ENCODE measurements at places on chromosomes 7 and 10.

GRCh38 chr10:70355051-70356021 is 27.1 kb downstream of the LRRC20 start:
- no peak for DNase-seq

DNA sequence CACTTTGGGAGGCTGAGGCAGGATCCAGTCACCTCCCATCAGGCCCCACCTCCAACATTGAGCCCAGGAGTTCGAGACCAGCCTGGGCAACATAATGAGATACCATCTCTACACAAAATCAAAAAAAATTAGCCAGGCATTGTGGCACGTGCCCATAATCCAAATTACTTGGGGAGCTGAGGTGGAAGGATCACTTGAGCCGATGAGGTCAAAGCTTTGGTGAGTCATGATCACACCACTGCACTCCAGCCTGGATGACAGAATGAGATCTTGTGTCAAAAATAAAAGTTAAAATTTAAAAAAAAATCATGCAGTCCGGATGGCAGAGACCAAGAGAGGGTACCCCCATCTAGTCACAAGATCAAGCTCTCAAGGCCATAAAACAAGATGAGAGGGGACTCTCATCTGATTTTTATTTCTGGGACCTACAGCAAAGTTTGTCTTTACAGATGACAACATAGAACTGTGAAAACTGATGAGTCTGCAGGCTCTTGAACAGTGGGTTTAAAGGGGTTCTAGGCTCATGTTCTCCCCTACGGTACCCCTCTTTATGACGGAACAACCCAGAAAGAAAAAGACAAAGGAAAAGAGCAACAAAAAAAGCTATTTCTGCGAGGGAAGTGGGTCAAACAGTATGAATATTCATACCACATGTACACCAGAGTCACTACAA is 28.9 kb upstream of the CREB3L2 start:
- no peak for DNase-seq

- no peak for DNase-seq
These were observed 197.5 kb upstream of the CSTF2T start for GRCh38 chr10:51896849-51897248.

DNA sequence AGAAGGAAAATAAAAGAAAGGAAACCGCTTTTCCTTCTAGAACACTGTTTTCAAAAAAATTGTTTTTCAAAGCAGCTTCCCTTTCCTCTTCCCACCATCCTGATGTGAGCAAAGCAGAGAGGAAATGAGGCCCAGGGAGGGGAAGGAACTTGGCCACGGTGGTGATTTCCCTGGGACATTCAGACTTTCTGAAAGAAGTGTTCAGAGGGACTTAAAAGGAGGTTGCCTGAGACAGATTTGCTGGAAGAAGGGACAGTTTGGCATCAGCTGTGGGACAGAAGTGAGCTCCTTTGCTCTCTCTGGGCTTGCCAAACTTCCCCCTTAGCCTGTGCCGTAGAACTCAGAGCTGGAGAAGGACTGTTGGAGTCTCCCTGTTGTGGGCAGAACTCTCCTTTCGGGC is 30.3 kb downstream of the ADCYAP1R1 start:
- no peak for DNase-seq

DNA sequence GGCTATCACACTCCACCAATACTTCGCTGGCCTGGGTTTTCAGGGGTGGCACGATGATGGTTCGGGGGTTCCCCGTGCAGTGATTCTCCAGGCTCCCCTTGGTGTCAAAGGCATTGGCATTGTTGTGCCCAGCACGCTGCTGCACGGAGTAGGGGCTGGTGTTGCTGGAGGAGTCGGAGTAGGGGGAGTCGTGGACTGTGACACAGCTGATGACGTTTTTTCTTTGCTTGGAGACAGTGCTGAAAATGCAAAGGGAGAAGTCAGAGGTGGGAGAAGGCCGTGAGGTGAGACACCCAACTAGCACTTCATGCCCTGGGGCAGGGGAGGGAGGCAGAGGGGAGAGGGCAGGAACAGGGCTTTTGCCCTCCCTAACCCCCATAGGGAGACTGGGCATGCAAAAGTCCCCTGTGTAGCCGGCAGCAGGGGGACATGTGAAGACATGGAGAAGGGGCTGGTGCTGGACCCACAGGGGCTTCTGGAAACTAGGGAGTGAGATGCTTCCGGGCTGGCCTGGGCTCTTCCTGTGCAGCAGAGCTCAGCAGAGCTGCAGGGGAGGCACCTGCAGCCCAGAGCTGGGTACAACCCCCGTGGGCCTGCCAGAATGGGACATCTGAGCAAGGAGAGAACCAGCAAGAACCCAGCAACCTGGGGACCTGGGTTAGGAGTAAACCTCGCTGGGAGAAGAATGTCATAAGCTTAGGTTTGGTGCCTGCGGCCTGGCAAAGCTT is 60.5 kb downstream of the CLEC2L start:
- DNase-seq = no peak

DNA sequence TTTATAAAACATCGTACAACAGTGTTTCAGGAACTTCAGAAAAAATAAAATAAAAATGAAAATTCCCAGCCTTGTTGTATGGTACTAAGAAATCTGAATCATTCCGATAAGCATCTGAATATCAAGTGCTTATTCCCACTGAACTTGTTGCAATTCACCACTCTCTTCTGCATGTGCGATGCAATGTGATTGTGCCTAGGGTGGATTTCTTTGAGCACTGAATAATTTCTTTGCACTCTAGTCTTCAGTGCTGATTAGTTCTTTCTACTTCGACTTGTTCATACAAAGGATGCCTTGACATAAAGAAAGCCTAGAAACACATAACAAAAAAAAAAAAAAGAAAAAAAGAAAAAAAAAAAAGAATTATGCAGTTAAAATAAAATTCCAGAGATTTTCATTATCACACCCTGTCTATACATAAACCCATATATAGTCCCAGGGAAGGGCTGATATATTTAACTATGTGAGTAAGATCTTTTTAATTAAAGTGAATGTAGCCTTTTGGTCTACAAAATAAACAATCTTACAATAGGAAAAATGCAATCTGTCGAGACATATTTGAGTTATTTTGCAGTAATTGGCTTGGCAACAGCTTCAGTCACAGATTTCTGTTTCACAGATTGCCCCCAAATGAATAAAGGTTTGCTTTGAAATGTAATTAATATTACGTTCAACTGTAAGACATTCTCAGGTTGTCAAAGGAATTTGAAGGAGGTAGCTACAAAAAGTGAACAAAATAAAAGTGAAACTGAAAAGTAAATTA is 1118.9 kb upstream of the CELF2 start:
- no peak for DNase-seq
